ENCODE measurements at places on chromosomes 7 and 10.
A peak's percentile ranks its signal among the peaks of the same experiment; 100 is the strongest.

GRCh38 chr7:67764289-67764688 is 767.7 kb downstream of the TYW1 start:
- no peak overlapping the region for H3K27ac ChIP-seq
- no peaks in the 10 kb centered on the region for H3K4me1 ChIP-seq
- DNase-seq = no peak
- H3K27me3 ChIP-seq = no peaks in the 10 kb centered on the region
- H3K4me3 ChIP-seq = no peak overlapping the region

DNA sequence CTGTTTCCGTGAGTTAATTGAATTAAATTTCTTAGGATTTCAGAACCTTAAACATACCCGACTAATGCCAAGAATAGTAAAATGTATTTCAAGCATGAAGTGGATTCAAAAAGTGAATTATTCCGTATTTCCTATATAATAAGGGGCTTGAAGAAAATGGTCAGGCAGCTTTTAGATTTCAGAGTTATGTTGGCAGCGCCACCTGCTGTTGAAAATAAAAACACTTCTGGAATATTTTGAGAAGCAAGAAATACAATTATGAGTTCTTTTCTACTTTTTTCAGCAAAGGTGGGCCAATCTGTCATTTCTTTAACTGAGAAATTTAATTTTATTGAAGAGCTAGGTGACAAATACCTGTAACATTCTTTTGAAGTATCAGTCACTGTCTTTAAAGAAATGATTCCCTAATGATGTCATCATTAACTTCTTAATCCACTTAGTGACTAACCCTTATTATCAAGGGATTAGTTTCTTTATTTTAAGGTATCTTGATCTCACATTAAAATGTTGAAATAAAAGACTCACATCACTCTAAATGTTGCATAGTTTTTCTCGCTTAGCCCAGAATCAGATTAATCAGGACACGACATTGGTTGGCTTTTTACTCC is 36.6 kb upstream of the AGR3 start:
- H3K4me1 ChIP-seq = no peaks in the 10 kb centered on the region
- no peaks in the 10 kb centered on the region for H3K27me3 ChIP-seq
- DNase-seq = no peak
- no peak overlapping the region for H3K4me3 ChIP-seq
- no peaks in the 10 kb centered on the region for H3K36me3 ChIP-seq
- no peak overlapping the region for H3K27ac ChIP-seq

DNA sequence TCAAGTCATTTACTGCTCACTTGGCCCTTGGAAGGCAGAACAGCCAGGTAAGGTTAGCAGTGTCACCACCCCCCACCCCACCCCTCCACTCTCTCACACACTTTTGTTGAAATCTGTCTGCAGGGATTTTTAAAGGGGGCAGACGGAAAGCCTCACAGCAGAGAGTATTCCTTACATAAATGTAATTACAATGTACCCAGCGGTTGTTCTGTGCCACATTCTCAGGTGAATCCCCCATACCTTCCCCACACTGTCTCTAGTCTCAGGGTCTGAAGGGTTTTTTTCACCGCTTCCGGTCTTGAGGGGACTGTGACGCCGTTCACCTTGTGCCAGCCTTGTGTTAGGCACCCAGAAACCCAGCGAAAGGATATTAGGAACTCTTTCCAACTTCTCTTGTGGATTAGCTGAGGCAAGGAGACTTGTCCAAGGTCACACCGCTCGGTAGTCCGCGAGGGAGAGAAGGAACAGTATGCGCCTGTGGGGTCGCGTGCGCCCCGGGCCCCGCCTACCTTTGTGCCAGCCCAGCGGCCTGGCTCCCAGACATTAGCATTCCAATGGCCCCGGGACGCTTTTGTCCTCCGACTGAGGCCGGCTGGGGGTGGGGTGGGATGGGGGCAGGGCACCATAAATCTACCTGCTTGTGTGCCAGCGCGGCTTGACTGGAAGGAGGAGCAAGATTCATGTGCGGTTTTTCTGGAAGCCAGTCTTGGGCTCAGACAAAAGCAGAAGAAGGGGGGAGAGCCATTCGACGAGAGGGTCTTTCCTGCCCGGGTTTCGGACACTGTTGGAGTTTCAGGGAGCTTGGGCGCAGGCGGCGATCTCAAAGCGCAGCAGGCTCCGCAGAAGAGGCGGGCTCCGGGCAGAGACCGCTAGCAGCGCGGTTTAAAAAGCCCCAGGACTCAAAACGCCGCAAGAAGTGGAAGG is 4.5 kb downstream of the NEUROG3 start:
- peak; percentile 80 for DNase-seq
- peak overlapping the region; percentile 54 for H3K4me3 ChIP-seq
- H3K4me1 ChIP-seq = peaks cover 41% of the 10 kb centered on the region
- no peaks in the 10 kb centered on the region for H3K36me3 ChIP-seq
- peaks cover 59% of the 10 kb centered on the region for H3K27me3 ChIP-seq

DNA sequence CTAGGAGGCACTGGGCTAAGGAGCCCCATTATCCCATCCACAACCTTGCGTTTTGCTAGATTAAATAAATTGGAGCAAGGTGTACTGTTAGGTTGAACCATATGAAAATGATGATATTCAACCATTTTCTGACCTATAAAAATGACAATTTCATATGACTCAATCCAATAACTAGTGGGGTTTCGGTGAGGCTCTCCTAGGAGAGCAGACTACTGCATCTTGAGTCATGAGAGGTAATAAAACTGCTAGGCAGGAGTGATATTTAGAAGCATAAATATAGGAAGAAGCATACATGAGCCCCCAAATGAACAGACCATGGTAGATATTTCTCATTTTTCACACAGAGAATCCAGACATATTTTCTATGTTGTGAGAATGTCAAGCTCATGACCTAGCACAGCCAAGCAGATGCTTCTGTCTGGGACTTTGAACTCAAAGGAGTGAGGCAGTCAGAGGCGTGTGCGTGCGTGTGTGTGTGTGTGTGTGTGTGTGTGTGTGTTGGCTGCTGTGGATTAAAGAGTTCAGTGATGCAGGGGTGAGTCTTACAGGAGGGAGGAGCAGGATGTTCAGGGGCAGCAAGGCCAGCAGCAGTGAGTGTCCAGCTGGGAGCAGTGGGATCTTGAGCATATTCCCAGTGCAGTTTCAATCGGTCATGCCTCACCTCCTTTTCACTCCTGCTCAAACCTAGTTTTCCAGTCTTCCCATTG is 17.8 kb upstream of the WDR11 start:
- H3K4me1 ChIP-seq = no peaks in the 10 kb centered on the region
- H3K4me3 ChIP-seq = no peak overlapping the region
- DNase-seq = no peak
- H3K27ac ChIP-seq = no peak overlapping the region
- H3K36me3 ChIP-seq = no peaks in the 10 kb centered on the region

GRCh38 chr7:135240441-135240840 is 6.8 kb downstream of the STRA8 start:
- H3K36me3 ChIP-seq = no peaks in the 10 kb centered on the region
- DNase-seq = no peak
- no peak overlapping the region for H3K27ac ChIP-seq
- no peaks in the 10 kb centered on the region for H3K27me3 ChIP-seq
- no peaks in the 10 kb centered on the region for H3K4me1 ChIP-seq
- no peak overlapping the region for H3K4me3 ChIP-seq

DNA sequence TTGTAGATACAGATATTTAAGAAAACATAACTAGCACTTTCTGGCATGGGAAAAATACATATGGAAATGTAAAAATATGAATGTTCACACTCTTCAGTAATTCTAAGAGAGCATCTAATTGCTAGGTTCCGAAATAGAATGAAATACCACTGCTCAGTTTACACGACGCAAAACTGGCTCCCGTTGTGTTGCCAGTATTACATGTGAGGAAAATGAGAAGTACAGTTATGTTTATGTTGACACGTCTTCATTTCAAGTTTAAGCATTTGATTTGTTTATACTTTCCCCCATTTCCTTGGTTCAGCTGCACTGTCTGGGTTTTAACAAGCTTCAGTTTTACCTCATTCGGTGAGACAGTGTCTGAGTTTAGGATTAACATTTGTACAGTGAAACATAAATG is 275.8 kb upstream of the SEMA3D start:
- no peak for DNase-seq
- no peaks in the 10 kb centered on the region for H3K36me3 ChIP-seq
- H3K27ac ChIP-seq = no peak overlapping the region

GRCh38 chr10:122254831-122255230 is 16.3 kb upstream of the BTBD16 start:
- no peaks in the 10 kb centered on the region for H3K27me3 ChIP-seq
- H3K27ac ChIP-seq = no peak overlapping the region
- peaks cover 3% of the 10 kb centered on the region for H3K36me3 ChIP-seq

- H3K4me1 ChIP-seq = no peaks in the 10 kb centered on the region
- no peak overlapping the region for H3K27ac ChIP-seq
- no peaks in the 10 kb centered on the region for H3K36me3 ChIP-seq
- peaks cover 61% of the 10 kb centered on the region for H3K27me3 ChIP-seq
Measured at GRCh38 chr10:22317076-22317370, 835 bp downstream of the COMMD3 start.

DNA sequence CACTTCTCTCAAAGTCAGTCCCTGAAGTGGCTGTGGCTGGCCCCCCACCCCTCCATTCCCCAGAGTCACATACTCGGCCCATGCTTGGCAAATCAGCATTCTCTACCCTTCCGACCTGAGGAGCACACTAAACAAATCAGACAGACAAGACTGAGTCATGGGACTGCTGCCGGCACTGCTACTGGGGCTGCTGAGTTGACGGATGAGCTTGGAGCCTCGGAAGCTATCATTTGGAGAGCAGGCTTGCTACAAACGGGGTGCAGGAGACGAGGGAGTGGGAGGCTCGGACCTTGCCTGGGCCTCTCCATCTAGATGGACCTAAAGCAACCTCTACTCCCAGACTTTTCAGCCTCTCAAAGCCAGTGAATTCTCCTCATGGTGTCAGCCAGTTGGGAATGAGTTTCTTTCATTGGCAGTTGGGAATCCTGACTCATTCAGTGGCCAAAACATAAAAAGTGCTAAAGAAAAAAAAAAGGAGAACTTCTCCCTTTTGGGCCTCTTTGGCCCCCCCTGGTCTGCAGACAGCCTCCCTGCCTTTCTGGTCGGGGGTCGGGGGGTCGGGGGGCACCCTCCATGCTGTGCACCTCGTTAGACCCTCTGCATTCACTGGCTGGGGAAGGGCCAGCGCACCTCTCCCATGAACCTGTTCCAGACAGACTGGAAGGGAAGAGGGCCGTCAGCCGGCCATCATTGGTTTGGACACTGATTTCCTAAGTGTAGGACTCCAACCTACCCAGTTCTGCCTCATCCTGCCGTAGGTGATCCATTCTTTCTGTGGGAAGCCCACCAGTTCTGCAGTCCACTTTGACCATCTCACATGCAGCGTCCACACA is 52.3 kb upstream of the COL13A1 start:
- no peak for DNase-seq
- 0 out of 2 replicates have a peak, but pooled peaks cover 2% of the 10 kb centered on the region for H3K4me1 ChIP-seq
- H3K27me3 ChIP-seq = peaks cover 4% of the 10 kb centered on the region

DNA sequence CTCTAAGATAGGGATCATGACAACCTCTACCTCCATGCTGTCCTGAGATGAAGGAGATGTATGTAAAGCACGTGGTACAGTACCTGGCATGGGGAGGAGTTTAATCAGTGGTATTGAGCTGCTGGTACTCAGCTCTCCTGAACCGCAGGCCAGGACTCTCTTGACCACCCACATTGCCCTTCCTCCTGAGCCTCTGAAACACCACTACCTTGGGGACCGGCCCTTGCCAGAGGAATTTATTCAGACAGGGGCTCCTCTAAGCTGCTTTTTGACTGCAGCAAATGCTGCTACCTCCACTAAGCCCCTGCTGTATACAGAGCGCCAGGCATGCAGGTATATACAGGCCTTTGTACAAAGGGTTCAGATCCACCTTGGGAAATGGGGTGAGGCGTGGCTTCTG is 36.7 kb downstream of the COL13A1 start:
- no peak overlapping the region for H3K27ac ChIP-seq
- no peak for DNase-seq
- no peak overlapping the region for H3K4me3 ChIP-seq
- H3K36me3 ChIP-seq = no peaks in the 10 kb centered on the region

DNA sequence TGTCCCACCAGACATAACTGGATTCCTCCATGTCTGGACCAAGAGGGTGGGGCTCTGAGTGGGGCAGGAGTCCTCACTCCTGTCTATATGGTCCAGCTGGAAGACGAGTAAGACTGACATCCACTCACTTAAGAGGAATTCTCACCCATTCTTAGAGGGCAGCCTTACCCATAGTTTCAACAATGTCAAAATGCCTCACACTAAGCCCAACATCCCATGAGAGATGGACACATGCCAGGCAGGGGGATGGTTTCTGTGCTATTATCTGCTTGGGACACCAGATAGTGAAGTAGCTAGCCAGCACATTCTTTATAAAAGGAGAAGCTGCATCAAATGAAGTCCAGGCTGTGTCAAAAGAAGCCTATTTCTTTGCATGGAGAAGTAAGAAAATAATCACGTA is 4.7 kb upstream of the LANCL2 start:
- no peak overlapping the region for H3K4me3 ChIP-seq
- H3K27me3 ChIP-seq = no peaks in the 10 kb centered on the region
- H3K36me3 ChIP-seq = no peaks in the 10 kb centered on the region
- H3K4me1 ChIP-seq = no peaks in the 10 kb centered on the region

DNA sequence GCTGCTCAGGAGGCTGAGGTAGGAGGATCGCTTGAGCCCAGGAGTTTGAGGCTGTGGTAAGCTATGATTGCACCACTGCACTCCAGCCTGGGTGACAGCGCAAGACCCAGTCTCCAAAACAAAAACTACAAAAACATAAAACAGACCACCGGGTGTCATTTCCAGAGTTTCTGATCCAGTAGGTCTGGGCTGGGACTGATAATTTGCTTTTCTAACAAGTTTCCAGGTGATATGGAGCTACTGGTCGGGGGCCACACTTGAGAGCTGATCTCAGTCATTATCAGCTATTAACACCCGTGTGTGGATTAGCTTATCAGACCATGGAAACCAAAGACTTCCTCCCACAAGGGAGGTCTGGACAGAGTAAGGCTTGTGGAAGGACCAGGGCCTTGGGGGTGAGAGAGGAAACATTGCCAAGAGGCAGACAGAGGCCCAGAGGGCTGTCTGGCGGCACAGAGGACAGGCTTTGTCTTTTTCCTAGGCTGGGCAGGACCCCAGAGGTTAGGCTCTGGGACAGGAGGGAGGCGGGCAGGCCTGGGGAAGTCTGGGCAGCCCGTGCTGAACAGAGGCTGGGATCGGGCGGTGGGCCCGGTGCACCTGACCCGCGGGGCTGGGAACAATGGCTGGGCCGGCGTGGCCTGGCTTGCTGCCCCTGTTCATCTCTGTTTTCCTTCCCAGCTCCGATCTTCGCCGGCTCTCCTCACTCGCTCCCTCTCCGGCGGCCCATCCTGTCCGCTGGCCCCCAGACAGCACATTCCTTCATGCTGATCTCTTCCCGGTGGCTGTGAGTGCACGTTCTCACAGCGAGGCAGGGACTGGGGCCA is 25.2 kb downstream of the TMEM270 start:
- H3K4me3 ChIP-seq = no peak overlapping the region
- DNase-seq = no peak
- no peak overlapping the region for H3K27ac ChIP-seq
- H3K4me1 ChIP-seq = no peaks in the 10 kb centered on the region

DNA sequence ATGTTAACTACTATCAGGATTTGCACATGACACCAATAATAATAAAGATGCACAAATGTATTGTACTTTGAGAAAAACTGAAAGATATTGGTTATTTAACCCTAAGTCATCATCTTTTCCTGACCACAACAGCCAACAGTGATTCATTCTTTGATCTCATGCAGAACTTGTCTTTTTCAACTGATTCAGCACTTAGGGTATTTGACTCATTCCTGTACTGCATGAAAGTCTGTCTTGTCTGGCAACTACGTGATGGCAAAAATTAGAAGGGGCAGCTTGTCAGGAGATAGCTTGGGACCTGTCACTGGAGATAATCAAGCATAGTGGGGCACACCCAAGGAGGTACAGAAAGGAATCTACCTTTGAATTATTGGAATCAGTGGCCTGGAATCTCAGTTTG is 77.8 kb upstream of the LRRC17 start:
- no peak overlapping the region for H3K4me3 ChIP-seq
- no peak overlapping the region for H3K27ac ChIP-seq
- no peak for DNase-seq
- no peaks in the 10 kb centered on the region for H3K4me1 ChIP-seq
